Caco-2 (cell line): ENCODE measurements at places on chromosomes 16 and 17.
A peak's percentile ranks its signal among the peaks of the same experiment; 100 is the strongest.

- no peak for DNase-seq
These were observed 29.0 kb downstream of the ETV4 start for GRCh38 chr17:43517161-43517560.

DNA sequence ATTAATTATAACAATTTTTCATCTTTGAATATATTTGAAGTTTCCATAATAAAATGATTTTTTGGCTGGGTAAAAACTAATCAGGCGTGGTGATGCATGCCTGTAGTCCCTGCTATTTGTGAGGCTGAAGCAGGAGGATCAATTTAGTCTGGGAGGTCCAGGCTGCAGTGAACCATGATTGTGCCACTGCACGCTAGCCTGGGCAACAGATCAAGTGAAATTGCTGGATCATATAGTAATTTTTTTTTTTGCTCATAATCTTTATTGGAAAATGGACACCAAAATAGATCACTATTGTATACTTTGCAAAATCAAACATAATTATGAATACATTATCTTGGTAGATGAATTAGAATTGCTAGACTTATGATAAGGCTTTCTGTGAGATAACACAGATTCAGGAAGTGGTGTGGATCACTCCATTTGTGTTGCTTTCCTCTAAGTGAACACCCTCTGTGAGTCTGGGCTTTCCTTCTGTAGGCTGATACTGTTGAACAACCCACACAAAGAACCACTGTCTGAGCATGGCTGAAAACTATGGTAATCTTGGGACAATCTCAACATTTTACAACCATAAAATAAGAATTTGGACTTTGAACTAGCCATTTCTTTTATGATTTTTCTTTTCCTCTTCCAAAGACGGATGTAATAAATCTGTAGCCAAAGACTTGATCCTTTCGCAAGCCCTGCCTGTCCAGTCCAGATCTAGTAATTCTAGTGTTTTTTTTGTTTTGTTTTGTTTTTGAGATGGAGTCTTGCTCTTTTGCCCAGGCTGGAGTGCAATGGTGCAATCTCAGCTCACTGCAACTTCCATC, 5.6 kb upstream of the ST3GAL2 start:
- peak; percentile 81 for DNase-seq

DNA sequence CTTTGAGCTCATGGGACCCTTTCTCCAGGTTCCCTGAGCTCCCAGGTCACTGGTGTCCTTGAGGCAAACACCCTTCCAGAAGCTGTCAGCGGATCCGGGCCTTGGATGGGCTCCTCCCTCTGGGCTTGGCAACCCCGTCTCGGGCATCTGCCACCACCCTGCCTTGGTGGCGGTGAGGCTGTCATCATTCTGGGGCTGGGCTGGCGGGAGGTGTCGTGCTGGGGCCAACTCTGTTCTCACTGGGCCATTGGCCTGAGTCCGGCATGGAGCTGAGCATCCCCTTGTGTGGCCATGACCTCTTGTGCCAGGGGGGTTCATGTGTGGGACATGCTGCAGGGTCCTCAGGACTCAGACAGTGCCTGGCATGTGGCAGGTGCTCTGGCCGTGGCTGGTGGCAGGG, 197.6 kb downstream of the LAT start:
- DNase-seq, result no peak

DNA sequence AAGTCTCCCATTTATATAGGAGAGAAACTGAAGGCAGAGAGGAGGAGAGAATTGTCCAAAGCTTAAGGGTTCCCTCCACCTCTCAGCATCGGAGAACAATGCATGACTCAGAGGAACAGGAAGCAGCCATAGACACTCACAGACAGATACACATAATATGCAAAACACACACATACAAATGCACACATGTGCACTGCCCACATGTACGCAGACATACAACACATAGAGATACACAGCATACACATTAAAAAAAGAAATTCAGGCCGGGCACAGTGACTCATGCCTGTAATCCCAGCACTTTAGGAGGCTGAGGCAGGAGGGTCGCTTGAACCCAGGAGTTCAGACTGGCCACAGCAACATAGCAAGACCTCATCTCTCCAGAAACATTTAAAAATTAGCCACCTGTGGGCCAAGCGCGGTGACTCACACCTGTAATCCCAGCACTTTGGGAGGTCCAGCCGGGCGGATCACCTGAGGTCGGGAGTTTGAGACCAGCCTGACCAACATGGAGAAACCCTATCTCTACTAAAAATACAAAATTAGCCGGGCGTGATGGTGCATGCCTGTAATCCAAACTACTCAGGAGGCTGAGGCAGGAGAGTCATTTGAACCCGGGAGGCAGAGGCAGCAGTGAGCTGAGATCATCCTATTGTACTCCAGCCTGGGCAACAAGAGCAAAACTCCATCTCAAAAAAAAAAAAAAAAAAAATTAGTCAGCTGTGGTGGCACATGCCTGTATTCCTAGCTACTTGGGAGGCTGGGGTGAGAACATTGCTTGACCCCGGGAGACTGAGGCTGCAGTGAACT, 11.3 kb downstream of the ERAL1 start:
- no peak for DNase-seq

DNA sequence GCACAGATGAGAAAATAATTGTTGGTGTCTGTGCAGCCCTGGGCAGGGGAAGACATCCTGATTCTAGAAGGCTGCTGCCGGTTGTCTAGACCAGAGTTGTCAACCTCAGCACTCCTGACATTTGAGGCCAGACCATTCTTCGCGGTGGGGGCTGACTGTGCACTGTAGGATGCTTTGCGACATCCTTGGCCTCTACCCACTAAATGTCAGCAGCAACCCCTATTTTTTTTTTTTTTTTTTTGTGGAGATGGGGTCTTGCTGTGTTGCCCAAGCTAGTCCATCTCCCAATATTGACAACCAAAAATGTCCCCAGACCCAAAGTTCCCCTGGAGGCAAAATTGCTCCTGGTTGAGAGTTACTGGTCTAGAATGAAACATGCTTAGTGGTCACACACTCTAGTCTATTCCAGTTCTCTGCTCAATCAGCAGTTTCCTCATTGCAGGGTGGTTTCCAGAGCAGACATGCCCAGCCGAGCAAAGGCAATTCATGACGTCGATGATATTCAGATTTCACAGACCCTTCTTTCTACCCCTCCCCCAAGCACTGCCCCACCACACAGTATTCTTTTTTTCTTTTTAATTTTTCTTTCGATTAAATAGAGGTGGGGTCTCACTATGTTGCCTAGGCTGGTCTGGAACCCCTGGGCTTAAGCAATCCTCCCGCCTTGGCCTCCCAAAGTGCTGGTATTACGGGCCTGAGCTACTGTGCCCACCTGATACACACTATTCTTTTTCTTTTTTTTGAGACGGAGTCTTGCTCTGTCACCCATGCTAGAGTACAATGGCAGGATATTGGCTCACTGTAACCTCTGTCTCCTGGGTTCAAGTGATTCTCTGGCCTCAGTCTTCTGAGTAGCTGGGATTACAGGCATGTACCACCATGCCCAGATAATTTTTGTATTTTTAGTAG, 9.0 kb downstream of the C17orf99 start:
- no peak for DNase-seq

DNA sequence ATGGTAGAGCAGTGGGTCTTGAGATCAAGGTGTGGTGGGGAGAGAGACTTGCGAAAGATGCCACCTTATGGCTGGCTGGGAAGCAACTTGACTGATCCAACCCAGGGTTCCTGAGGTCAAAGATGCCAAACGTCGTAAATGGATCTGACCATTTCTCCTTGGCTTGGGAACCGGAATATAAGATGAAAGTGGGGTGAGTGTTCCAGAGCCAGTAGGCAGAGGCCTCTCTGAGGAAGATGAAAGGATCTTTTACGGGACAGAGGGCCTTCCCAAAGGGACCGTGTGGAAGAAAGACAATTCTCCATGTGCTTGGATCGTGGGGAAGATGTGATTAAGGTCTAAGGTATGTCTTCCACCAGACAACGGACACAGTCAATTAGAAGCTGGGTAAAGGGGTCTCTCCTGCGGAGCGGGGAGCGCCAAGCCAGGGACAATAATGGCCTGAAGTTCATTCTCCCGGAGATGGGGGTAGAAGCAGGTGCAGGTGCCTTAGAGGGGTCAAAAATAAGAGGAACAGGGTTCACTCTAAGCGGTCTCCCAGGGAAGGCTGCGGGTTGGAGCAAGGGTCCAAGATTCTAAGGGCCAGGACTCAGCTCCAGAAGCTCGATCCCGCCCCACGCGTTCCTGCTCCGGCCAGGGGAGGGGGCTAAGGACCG, 800 bp downstream of the FXR2 start:
- DNase-seq, result no peak

DNA sequence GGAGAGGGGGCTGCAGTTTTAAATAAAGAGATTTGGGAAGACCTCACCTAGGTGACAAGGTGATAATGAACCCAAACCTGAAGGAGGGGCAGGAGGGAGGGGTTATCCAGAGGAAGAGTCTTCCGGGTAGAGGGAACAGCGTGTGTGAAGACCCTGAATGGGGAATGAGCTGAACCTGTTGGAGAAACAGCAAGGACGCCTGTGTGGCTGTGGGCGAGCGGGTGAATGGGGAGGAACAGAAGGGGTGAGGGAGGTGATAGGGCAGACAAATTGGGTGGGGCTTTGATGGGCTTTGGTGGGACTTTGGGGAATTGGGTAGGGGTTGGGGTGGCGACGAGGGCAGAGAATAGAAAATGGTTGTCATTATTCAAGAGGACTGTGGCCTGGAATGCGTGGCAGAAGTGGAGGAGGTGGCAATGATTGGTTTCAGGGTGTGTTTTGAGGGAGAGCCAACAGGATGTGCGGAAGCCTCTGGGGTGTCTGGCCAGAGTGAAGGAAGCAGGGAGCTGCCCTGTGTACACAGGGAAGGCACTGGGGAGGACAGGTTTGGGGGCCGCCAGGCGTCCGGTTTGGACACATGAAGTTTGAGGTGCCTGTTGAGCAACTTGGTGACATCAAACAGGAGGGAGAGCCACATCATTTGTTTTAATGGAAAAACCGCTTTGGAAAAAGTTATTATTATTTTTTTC, 48.7 kb downstream of the NKD1 start:
- no peak for DNase-seq

DNA sequence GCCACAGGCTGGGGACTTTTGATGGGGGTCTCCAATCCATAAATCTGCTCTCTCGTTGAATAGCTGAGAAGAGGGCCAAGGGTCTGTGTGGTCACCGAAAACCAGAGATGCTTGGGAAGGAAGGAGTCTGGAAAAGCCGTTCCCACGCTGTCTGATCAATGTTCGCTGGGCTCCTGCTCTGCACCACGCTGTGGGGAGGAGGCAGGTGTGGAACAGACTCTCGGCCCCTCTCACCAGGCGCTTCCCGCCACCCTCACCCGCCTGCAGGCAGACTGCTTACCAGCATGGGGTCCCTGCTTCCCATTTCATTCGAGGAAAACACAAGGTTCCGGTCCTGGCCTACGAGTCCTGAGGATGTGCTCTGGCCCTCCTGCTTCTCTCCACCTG, 702 bp upstream of the ALDH3A1 start:
- DNase-seq, result no peak

DNA sequence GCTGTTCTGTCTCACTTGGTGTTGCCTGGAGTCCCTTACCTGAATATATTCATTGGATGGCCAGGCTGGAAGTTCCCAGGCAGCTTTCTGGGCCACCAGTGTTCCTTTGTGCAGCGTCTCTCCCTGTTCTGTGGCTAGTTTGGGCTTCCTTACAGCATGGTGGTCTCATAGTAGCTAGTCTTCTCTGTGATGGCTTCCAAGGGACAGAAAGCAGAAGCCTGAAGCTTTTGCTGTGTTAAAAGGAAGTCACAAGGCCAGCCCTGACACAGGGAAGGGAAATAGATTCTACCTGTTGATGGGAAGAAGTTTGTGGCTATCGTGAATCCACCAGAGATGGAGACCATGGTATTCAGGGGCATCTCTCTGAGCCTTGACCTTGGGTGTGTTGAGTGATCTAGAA, 34.6 kb downstream of the PLCG2 start:
- DNase-seq, result no peak

- peak; percentile 67 for DNase-seq
These were observed 647 bp downstream of the PRSS8 start for GRCh38 chr16:31134625-31135534.

GRCh38 chr17:7636163-7636562, 6.2 kb downstream of the SHBG start:
- no peak for DNase-seq

GRCh38 chr16:50275428-50276325, 9.3 kb downstream of the ADCY7 start:
- no peak for DNase-seq

DNA sequence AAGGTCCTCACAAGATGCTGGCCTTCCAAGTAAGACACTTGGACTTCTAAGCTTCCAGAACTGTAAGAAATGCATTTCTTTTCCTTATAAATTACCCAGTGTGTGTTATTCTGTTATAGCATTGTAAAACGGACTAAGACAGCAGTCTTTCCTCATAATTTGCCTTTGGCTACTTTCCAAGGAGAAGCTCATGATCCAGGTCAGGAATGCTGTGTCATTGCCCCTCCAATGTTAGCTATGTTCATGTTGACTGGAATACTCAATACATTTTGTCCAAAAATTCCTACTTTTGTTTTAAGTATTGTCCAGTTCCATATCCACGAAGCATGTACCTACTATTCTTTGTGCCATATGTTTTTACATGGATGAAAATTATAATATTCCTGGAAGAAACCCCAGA, 234.6 kb downstream of the HS3ST3A1 start:
- DNase-seq, result no peak

DNA sequence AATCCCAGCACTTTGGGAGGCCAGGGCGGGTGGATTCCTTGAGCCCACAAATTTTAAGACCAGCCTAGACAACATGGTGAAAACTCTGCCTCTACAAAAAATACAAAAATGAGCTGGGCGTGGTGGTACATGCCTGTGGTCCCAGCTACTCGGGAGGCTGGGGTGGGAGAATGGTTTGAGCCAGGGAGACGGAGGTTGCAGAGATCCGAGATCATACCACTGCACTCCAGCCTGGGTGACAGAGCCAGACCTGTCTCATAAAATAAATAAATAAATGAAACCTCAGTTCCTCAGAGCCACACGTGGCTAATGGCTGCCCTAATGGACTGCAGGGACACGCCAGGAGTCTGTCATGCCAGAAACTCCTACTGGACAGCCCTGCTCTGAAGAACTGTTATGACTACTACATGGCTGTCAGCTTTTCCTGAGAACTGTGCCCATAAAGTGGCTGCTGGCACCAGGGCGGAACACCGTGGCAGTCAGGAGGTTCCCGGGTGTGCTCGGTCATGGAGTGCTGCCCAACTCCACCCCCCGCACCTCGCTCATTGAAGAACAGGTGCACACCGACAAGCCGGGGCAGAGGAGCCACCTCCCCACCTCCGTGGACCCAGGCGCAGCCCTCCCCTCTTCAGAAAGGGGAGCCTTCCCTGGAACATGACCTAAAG, 4.3 kb downstream of the TMEM11 start:
- DNase-seq, result no peak
